Progenitor cell of endocrine pancreas (in vitro differentiated cells): ENCODE measurements at places on chromosomes 11 and 22.

DNA sequence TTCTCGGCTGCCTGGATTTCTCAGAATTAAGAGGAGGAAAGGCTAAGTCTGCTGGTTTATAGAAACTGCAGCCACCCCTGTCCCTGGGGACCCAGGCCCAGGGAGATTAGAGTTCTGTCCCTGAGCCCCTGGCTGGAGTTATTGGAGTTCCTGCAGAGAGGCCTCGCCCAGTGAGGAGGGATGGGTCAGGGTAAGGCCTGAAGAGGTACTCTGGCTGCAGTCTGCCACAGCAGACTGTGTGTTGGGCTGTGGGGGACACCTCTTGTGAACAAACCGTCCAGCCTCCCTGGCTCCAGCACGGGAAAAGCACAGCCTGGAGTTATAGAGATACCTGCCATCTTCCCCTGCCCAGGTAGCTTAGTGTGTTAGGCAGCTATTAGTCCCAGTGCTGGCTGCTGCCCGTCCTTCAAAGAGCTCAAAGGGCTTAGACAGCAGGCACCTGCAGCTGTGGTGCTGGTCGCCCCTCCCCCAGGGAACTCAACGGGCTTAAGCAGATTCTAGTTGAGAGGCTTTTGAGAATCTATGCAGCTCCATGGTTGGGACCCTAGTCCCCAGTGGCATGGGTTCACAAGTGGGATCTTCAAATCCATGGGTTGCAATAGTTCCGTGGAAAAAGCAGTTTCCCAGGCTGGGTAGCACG is 36.6 kb upstream of the MUC15 start:
- no peak for DNase-seq

- DNase-seq, result no peak
Observed at GRCh38 chr11:134270250-134270714, 5.9 kb upstream of the GLB1L3 start.

GRCh38 chr11:92739491-92739890 is 230.0 kb upstream of the MTNR1B start:
- no peak for DNase-seq

- DNase-seq, result no peak
Observed at GRCh38 chr22:42202048-42202447, 68.4 kb downstream of the TCF20 start.

DNA sequence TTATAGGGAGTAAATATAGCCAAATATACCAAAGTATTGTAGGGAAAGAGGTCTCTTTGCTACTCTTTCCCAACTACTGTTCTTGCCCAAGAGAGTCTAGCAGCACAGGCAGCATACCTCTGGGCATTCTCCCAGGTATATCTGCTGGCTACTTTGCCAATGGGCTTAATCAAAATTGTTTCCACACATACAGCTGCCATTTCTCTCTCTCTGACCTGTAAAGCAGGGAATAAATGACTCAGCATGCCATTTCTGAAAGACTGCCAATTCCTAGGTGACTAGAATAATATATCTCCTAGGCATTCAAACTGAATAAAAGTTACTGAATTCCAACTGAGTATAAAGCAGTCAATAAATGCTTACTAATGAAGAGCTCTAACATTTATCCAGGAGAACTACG is 44.6 kb downstream of the RDX start:
- no peak for DNase-seq

- DNase-seq, result no peak
Observed at GRCh38 chr11:69231466-69232018, 62.4 kb upstream of the MYEOV start.

GRCh38 chr11:63811522-63811921 is 1.7 kb upstream of the SPINDOC start:
- no peak for DNase-seq

DNA sequence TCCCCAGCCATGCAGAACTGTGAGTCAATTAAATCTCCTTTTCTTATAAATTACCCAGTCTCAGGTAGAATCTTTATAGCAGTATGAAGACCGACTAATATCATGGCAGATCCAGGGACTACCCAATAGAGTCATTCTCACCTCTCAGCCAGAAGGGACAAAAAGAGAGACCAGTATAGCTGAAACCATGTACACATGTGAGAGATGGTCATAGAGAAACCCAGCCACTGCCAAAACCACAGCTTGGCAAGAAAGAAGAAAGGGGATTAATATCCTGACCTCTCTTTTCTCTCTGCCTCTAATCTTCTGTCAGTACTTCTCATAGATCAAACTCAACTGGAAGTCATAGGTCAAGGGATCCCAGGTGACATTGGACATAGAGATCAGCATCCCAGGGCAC is 109.8 kb downstream of the CCDC34 start:
- DNase-seq, result no peak

DNA sequence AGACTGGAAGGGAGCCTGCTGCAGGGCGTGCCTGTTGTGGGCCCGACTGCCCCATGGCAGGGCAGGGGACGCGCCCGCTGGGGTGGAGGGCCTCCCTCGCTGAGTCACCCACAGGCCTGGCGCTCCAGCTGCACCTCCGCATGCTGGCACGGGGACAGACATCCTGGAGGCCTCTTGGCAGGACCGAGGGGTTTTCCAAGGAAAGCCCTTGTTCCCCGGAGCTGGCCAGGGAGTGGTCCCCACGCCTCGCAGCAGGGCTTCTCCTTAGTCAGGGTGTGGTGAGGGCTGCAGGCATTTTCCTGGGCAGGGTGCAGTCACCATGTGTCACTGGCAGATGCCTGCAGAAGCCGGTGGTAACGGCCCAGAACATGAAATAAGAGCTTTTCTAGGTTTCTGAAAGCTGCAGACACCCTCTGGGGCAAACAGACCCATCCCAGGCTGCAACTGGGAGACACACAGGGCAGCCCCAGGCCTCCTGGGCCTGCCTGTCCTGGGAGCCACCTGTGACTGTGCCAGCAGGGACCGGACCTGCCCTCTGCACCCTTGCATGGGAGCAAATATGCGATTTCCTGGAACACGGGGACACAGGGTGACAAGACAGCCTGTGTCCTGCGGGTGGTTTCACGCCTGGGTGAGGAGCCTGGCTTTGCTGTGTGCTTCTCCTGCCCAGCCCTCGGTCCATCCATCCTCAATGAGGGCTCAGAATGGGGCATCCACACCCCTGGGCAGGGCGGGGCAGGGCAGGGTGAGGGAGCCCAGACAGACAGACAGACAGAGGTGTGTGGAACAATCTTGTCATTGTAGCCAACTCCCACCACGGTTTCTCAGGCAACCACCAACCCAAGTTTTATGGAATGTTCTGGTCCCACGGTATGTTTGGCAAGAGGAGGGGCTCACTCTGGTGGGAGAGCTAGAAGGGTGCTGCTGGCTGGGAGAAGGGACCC is 43.2 kb upstream of the FADD start:
- no peak for DNase-seq

DNA sequence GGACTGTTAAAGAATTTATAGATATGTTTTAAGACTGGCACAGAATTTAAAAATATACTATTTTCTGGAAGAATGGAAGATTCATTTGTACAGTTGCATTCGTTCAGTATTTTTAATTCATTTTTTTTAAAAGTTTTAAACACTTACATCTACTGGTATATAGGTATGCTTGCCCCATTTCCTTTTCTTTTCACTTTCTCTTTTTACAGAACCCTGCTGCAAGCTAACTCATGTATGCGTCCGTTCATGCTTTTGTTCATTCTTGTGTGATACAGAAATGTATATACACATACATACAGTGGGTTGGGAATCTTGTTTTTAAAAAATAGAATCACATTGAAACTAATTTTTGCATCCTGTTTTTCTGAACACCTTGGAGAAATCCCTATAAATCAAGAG is 31.0 kb downstream of the PACS1 start:
- no peak for DNase-seq

DNA sequence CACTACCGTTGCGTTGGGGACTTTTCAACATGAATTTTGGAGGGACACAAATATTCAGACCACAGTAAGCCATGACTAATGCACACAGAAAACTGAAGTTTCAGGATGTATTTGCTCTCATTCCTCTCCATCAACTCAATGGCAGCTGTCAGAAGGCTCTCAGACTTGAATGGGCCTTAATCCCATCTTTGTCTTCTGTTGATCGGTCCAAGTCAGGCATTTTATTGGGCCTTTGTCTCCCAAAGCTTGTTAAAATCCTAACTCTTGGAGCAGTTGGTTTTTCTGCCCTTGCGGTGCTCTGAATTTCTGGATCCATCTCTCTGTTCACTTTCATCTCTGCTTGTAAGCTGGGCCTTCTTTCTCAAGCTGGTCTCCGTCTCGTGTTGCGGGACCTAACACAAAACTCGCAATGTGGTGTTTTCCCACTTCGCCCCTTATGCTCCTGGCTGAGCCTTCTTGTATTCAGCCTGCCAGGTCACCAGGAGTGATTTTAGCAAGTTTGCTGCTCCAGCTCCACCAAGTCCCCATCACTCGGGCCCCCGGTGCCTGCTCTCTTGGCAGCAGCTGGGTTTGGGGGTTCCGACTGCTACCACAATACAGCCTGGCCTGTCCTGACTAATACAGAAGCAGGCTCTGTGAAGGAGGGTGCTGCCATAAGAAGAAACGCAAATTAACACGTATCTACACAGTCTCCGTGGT is 27.0 kb downstream of the TSPAN32 start:
- no peak for DNase-seq

DNA sequence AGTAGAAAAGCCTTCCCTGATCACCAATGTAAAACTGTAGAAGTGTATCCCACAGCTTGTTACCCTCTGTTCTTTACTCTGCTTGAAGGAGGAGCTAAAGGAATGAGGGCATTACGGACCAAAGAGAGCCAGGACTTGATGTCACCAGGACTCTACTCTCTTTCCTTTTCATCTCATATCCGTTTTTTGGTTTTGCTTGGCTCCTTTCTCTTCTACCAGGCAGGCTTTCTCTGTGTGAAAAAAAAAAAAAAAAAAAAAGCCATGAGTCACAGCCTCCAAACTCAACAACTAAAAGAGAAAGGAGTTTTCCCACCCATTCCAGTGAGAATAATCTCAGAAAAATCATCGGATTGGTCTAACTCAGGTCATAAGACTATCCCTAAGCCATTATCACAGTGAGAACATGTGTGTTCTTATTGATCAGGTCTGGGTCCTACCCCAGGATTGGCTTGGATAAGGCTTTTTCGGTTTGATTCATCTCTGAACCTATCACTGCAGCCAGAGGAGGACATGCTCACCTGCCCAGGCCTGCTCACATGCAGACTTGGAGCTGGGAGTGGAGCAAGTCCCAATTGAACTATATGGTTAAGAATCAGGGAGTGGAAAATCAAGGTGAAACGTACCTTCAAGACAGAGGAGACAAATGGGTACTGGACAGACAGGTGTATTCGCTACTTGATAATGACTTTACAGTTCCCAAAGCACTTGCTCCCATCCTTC is 19.4 kb upstream of the LRRC55 start:
- DNase-seq, result no peak

GRCh38 chr11:101082813-101083212 is 46.8 kb downstream of the PGR start:
- no peak for DNase-seq

GRCh38 chr11:2742611-2743426 is 43.0 kb upstream of the KCNQ1OT1 start:
- DNase-seq, result no peak

GRCh38 chr11:47104261-47104950 is 72.3 kb downstream of the ARFGAP2 start:
- DNase-seq, result no peak

- no peak for DNase-seq
Observed at GRCh38 chr11:858053-858761, 15.6 kb downstream of the TSPAN4 start.

DNA sequence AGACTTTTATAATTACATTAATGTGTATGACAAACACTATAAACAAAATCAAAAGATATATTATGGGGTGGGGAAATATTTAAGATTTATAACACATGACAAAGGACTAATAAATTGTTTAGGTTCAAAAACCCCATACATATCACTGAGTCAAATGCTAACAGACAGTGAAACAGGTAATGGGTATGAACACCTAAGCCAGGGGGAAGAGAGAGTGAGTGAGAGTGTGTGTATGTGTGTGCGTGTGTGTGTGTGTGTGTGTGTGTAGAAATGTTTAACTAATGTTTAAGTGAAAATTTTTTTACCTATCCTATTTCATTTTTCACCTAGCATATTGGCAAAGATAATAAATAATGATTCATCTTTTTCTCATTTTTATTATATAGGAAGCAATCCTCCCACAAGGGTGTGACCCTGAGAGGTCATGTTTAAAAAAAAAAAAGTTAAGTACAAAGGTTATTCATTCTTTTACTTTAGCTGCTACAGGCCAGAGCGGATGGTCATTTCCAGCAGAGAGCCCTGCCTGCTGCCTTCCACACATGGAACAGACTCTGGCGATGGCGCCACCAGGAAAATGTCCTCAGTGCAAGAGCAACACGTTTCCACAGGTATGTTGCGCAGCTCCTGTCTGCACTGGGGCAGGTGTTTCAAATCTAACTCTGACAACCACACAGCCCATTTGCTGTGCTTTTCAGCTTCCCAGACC is 72.9 kb downstream of the PISD start:
- no peak for DNase-seq

DNA sequence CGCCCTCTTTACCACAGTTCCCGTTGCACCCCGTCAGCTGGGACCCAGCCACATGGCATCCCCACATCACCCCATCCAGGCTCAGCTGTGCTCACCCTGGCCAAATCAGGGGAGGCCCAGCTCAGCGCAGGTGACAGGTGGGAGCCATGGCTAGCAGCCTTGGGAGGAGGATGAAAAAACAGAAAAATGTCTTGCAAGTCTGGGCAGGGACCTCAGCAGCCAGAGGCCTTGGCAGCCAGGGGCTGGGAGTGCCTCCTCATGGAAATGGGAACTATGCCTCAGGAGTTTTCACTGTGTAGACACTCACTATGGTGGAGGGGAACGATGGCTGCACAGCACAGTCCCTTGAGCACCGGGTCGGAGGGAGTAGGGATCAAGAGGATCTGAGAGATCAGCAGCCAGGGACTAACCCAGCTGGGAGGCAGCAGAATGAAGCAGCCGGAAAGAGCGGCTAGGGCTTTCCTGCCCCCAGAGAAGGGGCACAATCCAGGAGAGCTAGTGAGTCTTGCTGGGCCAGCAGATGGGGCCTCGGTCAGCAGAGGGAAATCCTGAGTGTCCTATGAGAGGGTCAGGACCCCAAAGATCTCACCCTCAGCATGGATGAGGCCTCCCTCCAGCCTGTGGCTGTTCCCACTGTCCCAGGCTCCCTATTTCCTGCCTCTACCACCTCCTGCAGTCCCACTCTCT is 6.2 kb upstream of the FTH1 start:
- DNase-seq, result no peak

- DNase-seq, result no peak
Observed at GRCh38 chr11:103070142-103070541, 21.8 kb downstream of the DCUN1D5 start.

DNA sequence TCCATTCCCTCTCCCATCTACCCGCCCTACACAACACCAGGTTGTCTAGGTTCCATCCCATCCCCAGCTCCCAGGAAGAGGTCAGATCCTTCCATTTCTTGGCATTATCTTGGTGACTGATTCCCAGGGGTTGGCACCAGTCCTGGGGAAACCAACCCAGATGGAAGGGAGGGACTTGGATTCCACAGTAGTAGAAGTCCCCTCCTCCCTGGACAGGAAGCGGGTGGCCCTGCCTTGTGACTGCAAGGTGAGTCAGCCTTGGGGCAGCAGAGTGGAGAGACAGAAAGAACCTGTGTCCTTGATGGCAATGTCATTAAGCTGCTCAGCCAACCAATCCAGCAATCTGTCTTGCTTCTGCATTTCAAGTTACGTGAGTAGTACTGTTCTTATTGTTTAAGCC is 26.5 kb downstream of the SYT13 start:
- DNase-seq, result no peak

- no peak for DNase-seq
Observed at GRCh38 chr11:110761991-110762390, 49.8 kb upstream of the ARHGAP20 start.
